ENCODE measurements at places on chromosomes 6 and 20. TPM values are rescaled to one million over a fixed set of nuclear protein-coding genes. Genes with fewer than 3 reads are reported as not detected.

Gene RAD21L1
- not detected for polyA plus RNA-seq

Gene SLC52A3
- 4.0 TPM for polyA plus RNA-seq

Gene VPS52
- 100 TPM for polyA plus RNA-seq

Gene SLC44A4
- polyA plus RNA-seq: 52.6 TPM

Measured in left kidney (tissue), 8 donors.